ENCODE measurements at places on chromosomes 1 and 21.

- no peak for DNase-seq
These were observed 12.9 kb upstream of the CTSK start for GRCh38 chr1:150820730-150821512.

GRCh38 chr1:246434335-246434734 lies 72.7 kb downstream of the SMYD3 start:
- no peak for DNase-seq

DNA sequence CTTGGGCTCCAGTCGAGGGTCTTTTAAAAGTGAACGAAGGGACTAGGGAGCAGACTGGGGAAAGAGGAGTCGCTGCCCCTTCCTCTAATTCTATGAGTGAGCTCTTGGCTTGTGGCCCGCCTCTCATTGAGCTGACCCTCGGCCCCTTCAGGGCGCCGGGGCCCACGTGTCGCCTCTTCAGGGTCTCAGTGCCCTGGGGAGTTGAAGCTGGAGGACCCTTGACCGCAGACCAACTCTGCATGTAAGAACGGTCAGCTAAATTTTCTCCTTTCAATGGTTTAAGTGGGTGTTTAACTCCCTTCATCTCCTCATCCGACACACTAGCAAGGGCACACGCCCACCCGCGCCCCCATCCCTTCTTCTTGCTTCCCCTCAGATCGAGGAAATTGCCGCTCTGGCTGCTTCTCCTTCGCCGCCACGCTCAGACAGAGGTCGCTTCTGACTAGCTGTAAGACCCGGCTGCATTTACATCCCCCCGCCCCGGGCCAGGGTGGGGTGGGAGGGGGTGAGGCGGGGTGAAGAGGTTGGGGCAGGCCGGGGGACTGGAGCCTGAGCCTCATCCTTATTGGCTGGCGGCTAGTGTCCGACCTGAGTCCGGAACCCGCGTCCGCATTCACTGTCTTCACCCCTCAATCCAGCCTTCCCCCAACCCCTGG lies 10.9 kb downstream of the NR5A2 start:
- no peak for DNase-seq

GRCh38 chr1:220121791-220122530 lies 28.0 kb downstream of the IARS2 start:
- DNase-seq: no peak

GRCh38 chr1:89499320-89499719 lies 25.3 kb upstream of the LRRC8B start:
- DNase-seq: no peak

- no peak for DNase-seq
These were observed 187.4 kb upstream of the ATP1B1 start for GRCh38 chr1:168918860-168919741.

- DNase-seq: no peak
These were observed 66.1 kb downstream of the LEPR start for GRCh38 chr1:65486613-65487012.

DNA sequence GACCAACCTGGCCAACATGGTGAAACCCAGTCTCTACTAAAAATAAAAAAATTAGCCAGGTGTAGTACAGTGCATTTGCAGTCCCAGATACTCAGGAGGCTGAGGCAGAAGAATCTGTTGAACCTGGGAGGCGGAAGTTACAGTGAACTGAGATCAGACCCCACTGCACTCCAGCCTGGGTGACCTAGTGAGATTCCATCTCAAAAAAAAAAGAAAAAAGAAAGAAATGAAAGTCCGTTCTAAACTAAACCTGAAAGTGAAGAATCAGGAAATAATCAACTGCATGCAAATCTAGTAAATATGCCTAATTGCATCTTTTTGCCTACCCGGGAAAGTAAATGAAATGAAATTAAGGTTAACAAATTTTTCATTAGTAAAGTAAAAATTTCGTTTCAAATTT lies 99.6 kb downstream of the ZZZ3 start:
- no peak for DNase-seq

GRCh38 chr1:151237678-151238466 lies 16.7 kb upstream of the PSMD4 start:
- no peak for DNase-seq

GRCh38 chr1:211535346-211535745 lies 43.4 kb upstream of the RD3 start:
- DNase-seq: no peak

- no peak for DNase-seq
These were observed 160.2 kb downstream of the PSMG1 start for GRCh38 chr21:39022863-39023693.

GRCh38 chr1:108815566-108815965 lies 41.3 kb downstream of the AKNAD1 start:
- no peak for DNase-seq

- peak; percentile 82 for DNase-seq
These were observed 101.7 kb downstream of the NEK7 start for GRCh38 chr1:198258491-198258890.

DNA sequence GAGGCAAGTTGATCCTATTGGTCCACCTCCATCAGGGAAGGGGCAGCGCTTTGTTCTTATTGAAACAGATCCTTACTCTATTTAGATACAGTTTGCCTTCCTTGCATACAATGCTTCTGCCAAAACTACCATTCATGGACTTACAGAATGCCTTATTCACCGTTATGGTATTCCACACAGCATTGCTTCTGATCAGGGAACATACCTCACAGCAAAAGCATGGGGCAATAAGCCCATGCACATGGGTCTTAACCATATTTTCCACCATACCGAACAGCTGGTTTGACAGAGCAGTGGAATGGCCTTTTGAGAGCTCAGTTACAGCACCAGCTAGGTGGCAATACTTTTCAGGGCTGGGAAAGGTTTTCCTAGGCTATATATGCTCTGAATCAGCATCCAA lies 544.8 kb upstream of the ADGRL4 start:
- no peak for DNase-seq

- no peak for DNase-seq
These were observed 124.2 kb upstream of the ETV3 start for GRCh38 chr1:157262422-157262821.

- no peak for DNase-seq
These were observed 293.3 kb downstream of the DISC1 start for GRCh38 chr1:231919886-231920285.

DNA sequence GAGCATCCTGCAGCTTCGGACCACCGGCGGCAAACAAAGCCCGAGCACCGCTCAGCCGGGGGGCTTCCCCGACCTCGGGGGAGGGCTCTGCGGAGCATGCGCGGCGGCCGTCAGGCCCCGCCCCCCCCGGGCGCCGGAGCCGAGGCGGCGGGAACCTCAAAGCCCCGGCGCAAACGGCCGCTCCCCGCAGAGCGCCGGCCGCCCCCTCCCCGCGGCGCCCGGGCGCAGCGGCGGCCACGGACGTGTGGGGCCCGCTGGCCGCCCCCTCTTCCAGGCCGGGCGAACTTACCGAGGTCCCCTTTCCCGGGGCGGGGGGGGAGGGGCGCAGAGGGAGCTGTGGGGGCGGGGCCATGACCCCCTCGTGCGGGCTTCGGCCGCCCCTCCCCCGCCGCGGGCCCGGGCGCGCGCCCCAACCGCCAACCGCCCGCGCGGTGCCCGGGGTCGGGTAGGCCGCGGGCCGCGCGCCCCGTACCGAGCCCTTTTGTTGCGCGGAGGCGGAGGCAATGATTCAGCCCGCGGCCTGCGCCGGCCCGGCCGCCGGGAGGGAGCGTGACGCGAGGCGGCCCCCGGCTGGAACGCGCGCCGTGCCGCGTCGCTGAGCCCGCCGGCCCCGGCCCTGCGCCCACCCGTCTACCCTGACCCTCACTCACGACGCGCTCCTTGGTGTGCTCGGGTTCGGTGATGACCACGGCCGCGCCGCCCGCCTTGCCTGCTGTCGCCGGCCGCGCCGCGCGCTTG lies 1.7 kb downstream of the RCC2 start:
- DNase-seq: no peak

- no peak for DNase-seq
These were observed 16.7 kb downstream of the DDX59 start for GRCh38 chr1:200653022-200653462.

GRCh38 chr1:214840356-214840755 lies 237.4 kb downstream of the CENPF start:
- peak; percentile 78 for DNase-seq

DNA sequence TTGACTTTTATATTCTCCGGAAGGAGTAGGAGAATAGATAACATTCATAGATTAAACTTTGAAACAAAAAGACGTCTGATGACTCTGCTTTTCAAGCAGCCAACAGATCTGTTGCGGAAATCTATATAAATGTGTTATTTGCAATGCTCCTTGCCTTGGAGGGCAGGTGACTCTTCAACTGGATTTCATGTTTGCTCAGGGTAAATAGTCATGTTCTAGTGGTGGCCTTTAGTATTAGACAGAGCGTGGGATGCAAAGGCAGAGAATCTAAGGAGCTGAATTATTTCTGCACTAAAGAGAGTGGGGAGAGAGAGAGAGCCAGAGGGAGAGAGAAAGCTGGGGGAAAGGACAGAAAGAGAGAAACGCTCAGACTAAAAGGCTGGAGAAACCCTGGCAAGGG lies 454.3 kb downstream of the AJAP1 start:
- DNase-seq: no peak

- no peak for DNase-seq
These were observed 8.7 kb downstream of the XPR1 start for GRCh38 chr1:180640531-180640949.

DNA sequence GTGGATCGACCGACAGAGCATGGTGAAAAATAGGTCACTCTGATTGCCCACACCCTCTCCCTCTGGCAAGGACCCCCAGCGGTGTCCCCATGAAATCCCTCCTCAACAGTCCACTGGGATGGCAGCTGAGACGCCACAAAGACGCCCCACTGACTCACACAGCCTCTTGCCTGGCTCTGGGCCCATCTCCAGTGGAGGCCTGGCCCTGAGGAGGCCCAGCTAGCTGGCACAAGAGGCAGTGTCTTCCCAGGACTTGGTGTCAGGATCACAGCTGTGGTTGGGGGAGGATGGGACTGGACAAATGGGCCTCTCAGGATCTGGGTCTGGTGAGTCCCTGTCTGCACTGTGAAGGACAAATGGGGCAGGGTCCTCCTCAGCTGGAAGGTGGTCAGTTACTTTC lies 4.6 kb downstream of the ALX3 start:
- no peak for DNase-seq

GRCh38 chr1:108955881-108956280 lies 7.4 kb downstream of the CLCC1 start:
- no peak for DNase-seq

DNA sequence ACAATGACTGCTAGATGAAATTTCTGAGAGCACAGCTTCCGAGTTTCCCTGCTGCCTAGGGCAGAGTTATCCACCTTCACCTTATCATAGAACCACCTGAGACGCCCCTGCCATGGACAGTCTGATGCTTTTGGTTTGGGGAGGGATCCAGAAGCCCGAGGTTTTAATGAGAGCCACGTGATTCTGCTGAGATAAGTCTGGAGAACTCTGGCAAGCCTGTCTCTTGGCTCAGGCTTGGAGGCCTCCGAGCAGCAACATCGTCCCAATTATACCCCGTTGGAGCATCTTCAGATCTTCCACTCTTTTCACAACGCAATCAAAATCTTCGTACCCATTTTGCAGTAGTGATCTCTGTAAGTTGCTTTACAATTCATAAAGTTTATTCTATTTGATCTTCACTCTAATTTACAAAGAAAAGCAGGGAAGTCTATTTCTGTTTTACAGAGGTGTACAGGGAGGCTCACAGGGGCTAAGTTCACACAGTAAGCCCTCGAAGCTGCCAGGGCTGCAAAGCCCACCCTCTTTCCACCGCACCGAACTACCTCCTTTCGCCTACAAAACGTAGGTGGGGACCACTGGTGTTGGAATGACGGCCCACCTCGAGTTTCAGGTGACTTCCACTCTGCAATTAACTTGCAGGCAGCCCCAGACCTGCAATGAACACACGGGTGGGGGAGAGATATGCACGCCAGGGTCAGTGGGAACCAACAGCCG lies 513 bp upstream of the HHAT start:
- no peak for DNase-seq

DNA sequence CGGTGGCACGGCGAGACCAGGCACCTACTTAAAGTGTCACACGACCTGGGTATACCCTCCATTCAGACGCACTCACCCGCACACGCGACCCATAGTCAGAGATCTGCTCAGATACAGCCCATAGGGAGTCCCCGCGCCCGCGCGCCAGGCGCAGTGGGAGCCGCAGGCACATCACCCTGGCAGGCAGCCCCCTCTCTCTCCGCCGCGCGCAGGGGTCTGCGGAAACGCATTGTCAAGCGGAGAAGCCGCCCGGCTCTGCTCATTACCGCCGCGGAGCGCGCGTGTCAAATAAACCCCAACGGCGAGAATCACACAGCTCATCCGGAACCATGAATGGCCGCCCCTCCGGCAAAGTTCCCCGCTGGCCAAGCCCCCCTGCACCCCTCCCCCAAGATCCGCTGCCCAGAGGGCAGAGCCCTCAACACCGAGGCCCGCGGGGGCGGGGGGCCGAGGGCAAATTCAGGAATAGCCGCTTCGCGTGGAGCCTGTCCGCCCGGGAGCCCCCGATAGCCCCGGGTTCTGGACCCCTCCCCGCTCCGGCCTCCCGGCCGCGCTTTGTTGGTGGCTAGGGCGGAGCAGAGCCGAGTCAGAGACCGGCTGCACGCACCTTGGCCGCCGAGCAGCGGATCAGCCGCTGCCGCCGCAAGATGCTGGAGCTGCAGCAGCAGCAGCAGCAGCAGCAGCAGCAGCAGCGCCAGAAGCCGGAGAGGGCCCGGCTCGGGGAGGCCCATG lies 522 bp downstream of the LRP8 start:
- no peak for DNase-seq

DNA sequence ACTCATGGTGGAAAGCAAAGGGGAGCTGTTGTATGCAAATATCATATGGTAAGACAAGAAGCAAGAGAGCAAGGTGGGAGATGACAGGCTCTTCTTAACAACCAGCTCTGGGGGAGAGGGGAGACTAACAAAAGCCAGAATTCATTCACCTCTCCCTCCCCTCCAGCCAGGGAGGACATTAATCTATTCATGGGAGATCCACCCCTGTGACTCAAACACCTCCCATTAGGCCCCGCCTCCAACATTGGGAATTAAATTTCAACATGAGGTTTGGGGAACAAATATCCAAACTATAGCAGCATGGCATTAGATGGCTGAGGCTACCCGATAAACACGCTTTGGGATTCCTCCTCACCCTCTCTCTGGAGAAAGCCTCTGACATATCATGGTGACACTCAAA lies 210.6 kb downstream of the RHOU start:
- DNase-seq: no peak

DNA sequence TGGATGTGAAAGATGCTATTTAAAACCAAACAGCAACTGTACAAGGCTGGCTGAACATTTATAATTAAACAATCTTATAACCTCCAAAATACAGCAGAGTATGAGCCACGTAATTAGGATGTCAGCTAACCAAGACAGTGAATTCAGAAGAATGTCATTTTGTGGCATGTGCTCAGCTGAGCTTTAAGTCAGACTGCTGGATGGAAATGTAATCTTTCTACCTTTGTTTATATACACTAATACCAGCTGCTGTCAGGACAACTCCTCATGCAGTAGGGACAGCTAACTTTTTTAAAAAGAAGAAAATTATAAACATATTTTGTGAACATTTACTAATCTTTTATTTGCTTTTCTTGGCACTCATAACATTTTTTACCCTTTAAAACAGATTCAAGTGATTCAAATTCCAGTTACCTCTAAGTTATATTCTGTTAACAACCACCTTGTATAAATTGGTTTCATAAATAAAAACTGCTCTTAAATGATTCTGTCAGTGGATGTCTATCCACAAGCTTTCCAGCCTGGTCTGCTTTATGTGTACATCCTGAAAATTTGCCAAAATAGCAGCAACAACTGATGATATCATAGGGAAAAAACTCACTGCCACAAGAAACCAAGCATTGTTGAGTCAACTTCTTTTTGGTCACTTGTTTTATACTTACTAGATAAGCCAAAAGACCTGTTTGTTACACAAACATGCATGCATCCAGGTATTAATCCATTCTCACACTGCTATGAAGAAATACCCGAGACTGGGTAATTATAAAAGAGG lies 36.1 kb downstream of the DPH5 start:
- DNase-seq: peak; percentile 71

Measured in fibroblast of skin of left quadriceps (primary cell).